ENCODE measurements at places on chromosomes 3 and 15. TPM values are rescaled to one million over a fixed set of nuclear protein-coding genes. Genes with fewer than 3 reads are reported as not detected.

DNA sequence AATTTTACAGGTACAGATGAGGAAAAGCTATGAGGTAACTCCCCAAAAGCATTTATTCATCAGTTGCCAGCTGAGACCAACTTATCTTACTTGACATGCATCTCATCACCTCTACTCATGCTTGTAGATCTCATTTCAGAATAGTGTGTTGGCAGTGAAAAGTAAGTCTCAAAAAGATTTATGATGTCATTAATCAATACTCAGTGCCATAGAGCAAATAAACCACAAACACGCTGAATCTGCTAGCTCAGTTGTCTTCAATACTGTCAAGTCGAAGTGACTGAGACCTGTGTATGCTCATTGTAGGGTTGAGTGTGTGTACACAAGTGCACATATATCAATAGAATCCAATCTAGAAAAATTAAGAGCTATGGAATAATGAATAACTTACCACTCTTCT lies 413.5 kb downstream of the CNTN3 start:
- H3K4me1 ChIP-seq = no peaks in the 10 kb centered on the region
- no peak for DNase-seq
- no peak overlapping the region for H3K4me3 ChIP-seq
- no peaks in the 10 kb centered on the region for H3K27me3 ChIP-seq

FBXW12 gene
- total RNA-seq = 0.05 TPM

DNA sequence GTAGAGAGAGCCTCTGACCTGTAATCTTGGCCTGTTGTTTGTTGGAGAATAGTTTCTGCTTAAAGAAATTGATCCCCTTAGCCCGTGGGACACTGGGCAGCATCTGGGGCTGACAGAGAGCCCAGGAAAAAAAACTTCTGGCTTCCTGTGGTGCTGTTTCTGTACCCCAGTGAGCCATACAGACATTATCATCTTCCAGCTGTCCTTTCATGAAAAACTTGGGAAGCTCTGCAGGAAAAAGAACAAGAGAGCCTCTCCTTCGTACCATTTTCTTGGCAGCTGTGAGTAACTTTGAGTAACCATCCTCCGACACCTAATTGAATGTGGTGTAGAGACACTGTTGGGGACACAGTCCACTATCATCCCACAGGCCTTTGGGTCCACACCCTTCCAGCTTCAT lies 333.0 kb downstream of the SHQ1 start:
- peaks cover under 1% of the 10 kb centered on the region for H3K4me1 ChIP-seq
- no peak overlapping the region for H3K27ac ChIP-seq
- no peak overlapping the region for H3K4me3 ChIP-seq
- H3K36me3 ChIP-seq = no peaks in the 10 kb centered on the region
- no peaks in the 10 kb centered on the region for H3K27me3 ChIP-seq
- DNase-seq = no peak

FGF12 gene
- total RNA-seq = 0.19 TPM

DNA sequence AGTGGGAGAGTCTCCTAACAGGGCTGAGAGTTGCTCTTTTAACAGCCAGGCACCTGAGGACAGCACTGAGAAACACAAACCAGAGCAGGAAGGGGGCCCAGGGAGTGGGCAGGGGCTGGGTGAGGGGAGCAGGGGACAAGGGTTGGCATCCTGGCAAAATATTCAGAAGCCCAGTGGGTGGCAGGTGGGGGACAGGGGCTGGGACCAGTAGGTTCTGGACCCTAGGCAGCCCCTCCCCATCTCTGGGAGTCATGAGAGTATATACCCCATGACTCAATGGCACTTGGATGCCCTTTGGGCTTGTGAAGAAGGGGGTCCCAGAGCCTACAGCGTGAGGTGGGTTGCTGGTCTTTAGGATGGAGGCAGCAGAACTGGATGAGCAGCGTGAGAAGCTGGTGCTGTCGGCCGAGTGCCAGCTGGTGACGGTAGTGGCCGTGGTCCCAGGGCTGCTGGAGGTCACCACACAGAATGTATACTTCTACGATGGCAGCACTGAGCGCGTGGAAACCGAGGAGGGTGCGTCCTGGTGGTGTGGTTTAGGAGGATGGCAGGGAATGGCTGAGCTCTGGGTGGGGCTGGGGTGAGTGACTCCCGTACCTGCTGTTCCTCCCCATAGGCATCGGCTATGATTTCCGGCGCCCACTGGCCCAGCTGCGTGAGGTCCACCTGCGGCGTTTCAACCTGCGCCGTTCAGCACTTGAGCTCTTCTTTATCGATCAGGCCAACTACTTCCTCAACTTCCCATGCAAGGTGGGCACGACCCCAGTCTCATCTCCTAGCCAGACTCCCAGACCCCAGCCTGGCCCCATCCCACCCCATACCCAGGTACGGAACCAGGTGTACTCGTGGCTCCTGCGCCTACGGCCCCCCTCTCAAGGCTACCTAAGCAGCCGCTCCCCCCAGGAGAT lies 24.2 kb downstream of the NBEAL2 start:
- DNase-seq = no peak
- no peaks in the 10 kb centered on the region for H3K27me3 ChIP-seq
- peaks cover 13% of the 10 kb centered on the region for H3K4me1 ChIP-seq
- H3K4me3 ChIP-seq = no peak overlapping the region
- H3K27ac ChIP-seq = no peak overlapping the region

DNA sequence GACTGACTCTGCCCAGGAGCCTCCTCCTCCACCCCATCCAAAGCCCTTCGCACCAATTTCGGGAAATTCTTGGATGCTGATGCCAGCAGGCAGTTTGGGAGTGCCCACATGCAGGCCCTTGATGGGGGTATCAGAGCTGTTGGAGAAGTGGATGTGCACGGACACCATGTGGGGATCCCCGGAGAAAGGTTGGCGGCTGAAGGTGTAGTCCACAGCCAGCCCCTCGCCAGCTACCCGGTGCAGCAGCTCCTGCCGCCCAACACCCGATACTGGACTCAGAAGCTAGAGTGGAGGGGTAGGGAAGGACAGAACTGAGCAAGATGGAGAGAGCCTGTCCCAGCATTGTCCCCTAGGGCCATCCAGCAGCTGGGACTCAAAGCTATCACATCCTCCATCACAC lies 15.5 kb upstream of the CPEB1 start:
- H3K4me3 ChIP-seq = no peak overlapping the region
- no peaks in the 10 kb centered on the region for H3K36me3 ChIP-seq
- no peak overlapping the region for H3K27ac ChIP-seq
- DNase-seq = no peak

- no peak for DNase-seq
These were observed 328.9 kb upstream of the TBL1XR1 start for GRCh38 chr3:177525987-177526712.

CAMK1 gene
- total RNA-seq = 9.2 TPM

GRCh38 chr3:54986294-54986693 lies 58.4 kb upstream of the LRTM1 start:
- no peak overlapping the region for H3K4me3 ChIP-seq
- no peak for DNase-seq
- no peaks in the 10 kb centered on the region for H3K36me3 ChIP-seq
